ENCODE measurements at places on chromosomes 4 and X. TPM values are rescaled to one million over a fixed set of nuclear protein-coding genes. Genes with fewer than 3 reads are reported as not detected.

FAM9B gene
- not detected for total RNA-seq

P2RY4 gene
- 0.39 TPM for total RNA-seq

NSUN7 gene
- total RNA-seq = under 0.01 TPM

SLC25A43 gene
- 25.0 TPM for total RNA-seq

RIPPLY1 gene
- not detected for total RNA-seq

F8A2 gene
- not detected for total RNA-seq

HHIP gene
- 4.5 TPM for total RNA-seq

MEPE gene
- not detected for total RNA-seq

USP17L10 gene
- total RNA-seq = not detected

UGT2B15 gene
- not detected for total RNA-seq

FRMD7 gene
- total RNA-seq = under 0.01 TPM

TMSB15B gene
- 3.3 TPM for total RNA-seq

MND1 gene
- total RNA-seq = 8.0 TPM

GRIA2 gene
- not detected for total RNA-seq

HELT gene
- total RNA-seq = not detected

ATP6AP2 gene
- total RNA-seq = 110 TPM

CTSO gene
- 3.7 TPM for total RNA-seq
